ENCODE measurements at places on chromosomes 4 and X.

- no peak for DNase-seq
These were observed 9.9 kb upstream of the ANAPC4 start for GRCh38 chr4:25367004-25367621.

DNA sequence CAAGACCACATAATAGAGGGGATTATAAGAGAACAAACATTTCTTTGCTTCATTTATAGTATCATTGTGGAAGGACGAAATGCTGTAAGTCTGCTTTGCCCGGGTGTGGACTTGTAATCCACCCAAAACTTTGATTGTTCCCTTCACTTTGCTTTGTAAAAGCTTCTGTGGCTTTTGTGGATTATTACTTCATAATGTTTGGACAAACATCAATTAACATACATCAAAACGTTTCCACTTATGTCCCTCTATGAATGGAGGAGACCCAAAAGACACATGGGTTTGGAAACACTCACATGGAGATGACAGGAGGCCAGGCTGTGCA, 415.4 kb downstream of the SPRY1 start:
- no peak for DNase-seq

GRCh38 chrX:20609916-20610415, 343.3 kb upstream of the RPS6KA3 start:
- DNase-seq: no peak

- DNase-seq: no peak
These were observed 18.4 kb downstream of the XIAP start for GRCh38 chrX:123878252-123878721.

GRCh38 chr4:99816545-99817308, at the start of gene DAPP1:
TSS of gene DAPP1 (plus strand) at chr4:99816827. CDS start at chr4:99816914, 87 bp downstream.
- DNase-seq: no peak

GRCh38 chrX:63400340-63400739, 49.2 kb upstream of the SPIN4 start:
- DNase-seq: no peak

- DNase-seq: no peak
These were observed 138.3 kb upstream of the FAM47A start for GRCh38 chrX:34270434-34270833.

GRCh38 chr4:73681776-73682175, 58.6 kb upstream of the CXCL8 start:
- DNase-seq: no peak

GRCh38 chrX:15947648-15948317, 93.2 kb upstream of the AP1S2 start:
- DNase-seq: peak; percentile 51

DNA sequence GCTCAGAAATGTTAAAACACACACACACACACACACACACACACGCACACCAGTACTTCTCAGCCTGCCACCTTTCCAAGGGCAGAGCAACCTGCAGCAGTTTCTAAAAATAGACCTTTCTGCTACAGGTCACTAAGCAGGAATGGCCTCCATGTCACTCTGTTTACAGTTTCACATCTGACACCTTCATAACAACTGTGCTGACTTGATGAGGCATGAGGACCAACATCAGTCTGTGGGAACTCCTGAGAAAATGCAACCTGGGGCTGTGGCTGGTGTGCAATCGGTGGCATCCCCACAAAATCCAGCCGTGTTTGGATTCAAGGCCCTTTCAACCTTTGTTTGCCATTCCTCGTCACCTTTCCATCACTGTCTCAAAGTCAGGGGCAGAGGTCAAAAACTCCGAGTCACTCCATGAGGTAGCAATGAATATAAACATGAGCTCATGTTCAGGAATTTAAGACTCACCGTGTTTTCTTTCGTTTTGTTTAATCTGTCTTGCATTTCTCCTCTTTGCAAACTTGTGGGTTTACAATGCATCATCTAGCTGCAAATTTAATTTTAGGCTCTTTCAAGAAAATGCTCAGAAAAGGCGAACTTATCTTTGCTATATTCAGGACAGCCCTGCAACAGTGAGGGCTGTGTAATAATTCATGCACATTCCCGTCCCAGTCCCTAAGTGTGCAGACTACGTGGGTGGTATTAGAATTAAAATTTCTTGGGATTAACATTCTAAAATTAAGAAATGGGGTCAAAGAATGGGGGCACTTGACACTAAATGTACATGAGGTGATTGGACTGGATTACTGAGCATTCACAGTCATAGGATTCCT, 135.3 kb downstream of the SHROOM3 start:
- no peak for DNase-seq

DNA sequence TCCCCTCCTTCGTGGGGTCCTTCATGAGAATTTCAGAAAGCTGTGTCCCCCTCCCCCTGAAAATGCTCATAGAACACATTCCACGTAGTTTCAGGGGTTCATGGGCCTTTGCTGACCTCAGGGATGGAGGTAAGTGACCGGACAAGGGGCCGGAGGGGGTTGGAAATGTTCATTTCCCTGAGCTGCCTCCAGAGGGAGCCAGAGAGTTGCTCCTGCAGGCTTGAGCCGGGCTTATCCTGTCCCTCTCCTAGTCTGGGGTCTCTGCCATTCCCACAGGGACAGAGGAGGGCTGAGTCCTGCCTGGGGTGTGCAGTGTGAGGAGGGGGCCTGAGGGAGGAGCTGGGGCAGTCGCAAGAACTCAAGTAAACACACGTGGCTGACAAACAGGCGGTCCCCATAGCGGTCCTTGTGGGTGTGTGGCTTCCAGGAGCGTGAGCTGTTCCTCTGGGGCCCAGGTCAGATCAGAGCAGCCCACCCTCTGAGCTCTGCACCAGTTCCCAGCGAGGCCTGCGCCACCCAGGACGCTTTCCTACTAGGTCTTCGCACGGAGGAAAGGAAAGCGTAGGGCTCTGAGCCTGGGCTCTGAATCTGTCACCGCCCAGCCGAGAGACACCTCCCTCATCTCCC, 62.5 kb downstream of the WFS1 start:
- no peak for DNase-seq

DNA sequence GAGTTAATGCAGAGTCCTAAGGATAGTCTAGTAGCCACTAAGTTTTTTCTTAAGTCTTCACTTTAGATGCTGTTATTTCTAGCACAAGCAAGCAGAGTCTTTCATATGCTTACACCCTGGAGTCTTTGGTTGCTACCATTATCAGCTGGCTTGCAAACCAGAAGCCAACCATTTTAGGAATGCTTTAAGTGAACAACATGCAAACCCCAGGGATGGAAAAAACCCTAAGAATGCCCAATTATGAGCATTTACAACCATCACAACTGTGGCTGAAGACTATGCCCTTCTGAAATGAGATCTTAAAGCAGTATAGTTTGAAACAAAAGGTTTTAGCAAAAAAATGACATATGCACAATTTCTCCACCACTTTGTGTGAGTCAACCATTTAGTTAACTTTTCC, 6.6 kb downstream of the MID1IP1 start:
- no peak for DNase-seq

GRCh38 chr4:184825896-184826690, at the start of gene ACSL1:
TSS of gene ACSL1 (minus strand) at chr4:184825968. CDS start at chr4:184803514, 22,454 bp downstream.
- peak; percentile 36 for DNase-seq

DNA sequence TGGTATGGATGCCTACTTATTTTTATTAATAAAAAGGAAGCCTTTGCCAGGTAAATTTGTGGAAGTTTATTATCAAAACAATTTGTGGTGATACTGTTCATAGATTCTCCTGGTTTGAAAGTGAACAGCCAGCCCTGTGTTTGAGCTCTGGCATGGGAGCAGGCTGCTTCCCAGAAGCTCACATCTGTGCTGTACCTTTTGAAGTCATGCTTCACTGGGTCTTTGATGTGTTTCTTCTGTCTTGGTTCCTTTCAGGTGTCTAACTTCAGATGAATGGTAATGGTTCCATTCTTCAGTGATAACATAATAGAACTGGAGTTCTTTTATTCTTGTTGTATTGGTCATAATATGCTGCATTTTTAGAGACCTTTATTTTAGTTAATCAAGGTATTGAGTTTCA, 85.5 kb downstream of the BMPR1B start:
- no peak for DNase-seq

- DNase-seq: peak; percentile 73
These were observed 74.1 kb downstream of the NBDY start for GRCh38 chrX:56802921-56803849.

DNA sequence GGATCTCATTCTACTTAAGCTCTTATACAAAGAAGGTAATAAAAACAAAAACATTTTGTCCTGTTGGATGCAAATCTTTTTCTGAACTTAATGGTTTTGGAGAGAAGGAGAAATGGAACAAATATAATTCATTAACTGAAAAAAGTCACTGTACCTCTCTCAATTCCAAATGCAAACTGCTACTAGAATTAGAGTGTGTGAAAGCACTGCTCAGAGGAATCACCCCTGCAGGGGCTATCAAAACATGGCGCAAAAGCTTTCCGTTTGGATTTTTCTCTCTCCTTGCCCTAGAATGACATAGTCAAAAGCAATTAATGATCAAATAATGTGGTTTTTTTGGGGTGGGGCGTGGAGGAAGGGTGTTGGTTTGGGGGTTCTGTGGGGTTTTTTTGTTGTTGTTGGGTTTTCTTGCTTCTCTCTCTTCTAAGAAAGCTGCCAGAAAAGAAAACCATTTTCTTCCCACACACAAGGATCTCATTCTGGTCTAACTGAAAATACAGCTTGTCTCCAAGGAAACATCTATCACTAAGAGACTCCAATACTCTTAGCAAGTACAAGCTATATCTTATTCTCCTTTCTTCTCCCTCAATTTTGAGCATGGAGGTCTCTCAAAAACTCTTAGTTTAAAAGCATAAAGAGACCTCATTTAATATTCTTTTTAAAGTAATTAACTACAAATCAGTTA, 41.6 kb downstream of the USP46 start:
- no peak for DNase-seq

DNA sequence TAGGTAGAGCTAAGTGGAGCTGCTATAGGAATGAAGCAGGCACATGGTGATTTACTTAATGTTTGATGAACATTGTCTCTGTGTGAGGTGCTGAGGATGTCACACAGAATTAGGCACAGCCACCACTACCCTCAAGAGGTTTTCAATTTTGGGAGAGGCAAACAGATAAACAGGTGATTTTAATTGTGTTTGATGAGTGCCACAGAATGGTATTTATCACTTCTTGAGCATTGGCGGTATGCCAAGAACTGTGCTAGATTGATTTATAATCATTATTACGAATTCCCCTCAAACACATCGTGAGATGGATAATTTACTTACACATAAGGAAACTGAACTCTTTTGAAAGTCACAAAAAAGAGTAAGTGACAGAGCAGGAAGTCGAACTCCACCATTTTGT, 74.8 kb downstream of the FREM3 start:
- DNase-seq: no peak

- no peak for DNase-seq
These were observed 28.0 kb upstream of the PLK4 start for GRCh38 chr4:127852661-127853060.

DNA sequence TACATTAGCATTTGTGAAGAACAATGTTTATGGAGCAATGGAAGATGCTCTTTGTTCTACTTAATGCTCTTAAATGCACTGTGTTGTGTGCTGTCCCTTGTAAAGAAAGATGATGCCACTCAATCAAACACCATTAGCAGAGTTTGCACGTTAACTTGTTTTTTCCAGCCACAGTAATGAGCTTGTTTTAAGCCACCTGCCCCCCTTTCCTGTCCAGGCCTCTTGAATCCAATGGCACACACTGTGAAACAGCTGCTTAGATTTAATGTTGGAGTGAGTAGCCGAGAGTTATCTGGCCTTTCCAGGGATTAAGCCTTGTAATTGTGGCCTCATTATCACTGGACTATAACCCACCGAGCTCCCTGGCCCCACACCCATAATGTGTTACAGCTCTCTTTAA, 86.0 kb downstream of the PAK3 start:
- no peak for DNase-seq

DNA sequence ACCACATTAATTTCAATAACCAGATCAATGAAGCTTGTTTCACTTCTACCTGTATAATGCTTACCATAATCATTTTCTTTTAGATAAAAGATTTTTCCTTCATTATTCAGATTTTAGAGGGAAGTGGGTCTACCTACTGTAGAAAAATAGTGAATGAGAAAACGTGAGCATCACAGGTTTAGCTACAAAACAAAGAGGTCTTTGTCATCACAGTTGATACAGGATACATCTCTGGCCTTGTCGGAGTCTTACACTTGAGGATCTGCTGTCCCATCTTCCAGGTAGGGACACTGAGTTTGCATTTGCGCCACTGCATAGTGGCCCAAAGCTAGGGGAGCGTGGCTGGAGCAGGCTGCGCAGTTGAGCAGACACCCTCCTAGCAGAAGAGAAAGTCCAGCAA, 710 bp downstream of the CLDN24 start:
- DNase-seq: no peak

- DNase-seq: no peak
These were observed 86.2 kb downstream of the MAMLD1 start for GRCh38 chrX:150449313-150449712.

DNA sequence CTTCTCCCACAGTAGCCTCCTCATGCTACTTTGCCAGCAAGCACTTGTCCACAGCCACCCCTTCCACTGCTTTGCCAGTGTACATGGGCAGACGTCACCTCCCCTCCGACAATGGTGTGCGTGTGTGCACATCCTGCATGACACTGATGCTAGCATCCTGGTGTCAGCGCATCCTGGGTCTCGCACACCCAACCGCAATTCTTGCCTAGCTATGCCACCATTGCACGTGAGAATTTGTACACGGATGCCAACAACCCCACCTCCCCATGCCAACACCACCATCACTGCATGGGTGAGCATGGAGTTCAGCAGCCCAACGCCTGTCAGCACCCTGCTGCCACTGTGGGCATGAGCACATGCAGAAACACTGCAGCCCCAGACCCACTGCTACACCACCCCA, 550.0 kb downstream of the STPG2 start:
- no peak for DNase-seq

- DNase-seq: peak; percentile 24
These were observed 999 bp upstream of the CTBP1 start for GRCh38 chr4:1249731-1250526.

- no peak for DNase-seq
These were observed at the start of gene GDPD2 for GRCh38 chrX:70422851-70423341. TSS of gene GDPD2 (plus strand) at chrX:70423314. CDS start at chrX:70424985, 1,671 bp downstream.

DNA sequence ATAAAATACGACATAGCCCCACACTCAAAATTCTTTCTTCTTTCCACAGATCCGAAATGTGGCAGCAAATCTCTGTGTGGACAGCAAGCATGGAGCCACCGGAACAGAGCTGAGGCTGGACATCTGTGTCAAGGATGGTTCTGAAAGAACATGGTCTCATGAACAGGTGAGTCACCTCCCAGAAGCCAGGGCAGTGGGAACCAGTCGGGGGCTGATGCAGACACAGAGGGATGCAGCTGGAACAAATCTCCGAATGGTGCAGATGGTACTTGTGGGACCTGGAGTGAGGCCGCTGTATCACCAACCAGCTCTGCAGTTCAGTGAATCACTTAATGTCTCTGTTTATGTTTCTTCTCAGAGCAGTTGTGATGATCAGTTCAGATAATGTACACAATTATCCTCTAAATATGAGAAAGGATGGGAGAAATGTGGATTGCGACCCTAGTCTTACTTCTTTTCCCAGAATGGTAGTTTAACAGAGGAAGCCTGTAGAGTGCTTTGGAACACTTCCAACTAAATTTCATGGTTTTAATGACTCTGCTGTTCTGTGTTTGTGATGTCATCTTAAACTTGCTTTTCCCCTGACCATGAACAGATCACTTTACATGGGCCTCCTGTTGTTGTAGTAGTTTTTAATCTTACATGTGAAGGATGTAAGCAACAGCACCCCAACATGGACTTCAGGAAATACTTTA, 159.3 kb upstream of the GALNT7 start:
- DNase-seq: no peak

Data from GM04504 (cell line).